Lower lobe of right lung (tissue), 2 donors: ENCODE measurements at places on chromosomes 5 and 9. TPM values are rescaled to one million over a fixed set of nuclear protein-coding genes. Genes with fewer than 3 reads are reported as not detected.

ANXA2R gene
- total RNA-seq = 4.4 TPM

GRCh38 chr5:65190328-65191053, 291.2 kb downstream of the ADAMTS6 start:
- DNase-seq = no peak

DNA sequence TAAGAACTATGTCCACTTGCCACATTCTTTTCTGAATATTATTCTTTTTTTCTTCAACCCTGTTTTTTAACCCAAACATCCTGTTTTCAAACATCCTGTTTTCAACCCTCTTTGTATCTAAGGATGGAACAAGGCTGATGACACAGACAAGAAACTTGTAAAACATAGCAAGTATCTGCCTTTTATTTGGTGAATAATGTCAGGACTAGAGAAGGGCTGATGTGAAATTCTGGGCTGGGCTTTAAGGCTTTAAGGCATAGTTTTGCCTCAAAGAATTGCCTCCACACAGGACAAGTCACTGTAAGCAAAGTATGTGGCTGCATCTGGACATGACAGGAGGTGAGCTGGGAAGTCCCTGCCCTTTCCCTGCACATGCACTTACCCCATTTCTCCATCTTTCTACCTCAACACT, 42.5 kb upstream of the RIC1 start:
- no peak for DNase-seq

- DNase-seq = no peak
These were observed 396.8 kb upstream of the NMUR2 start for GRCh38 chr5:152801886-152802285.

FAT2 gene
- 0.53 TPM for total RNA-seq

DNA sequence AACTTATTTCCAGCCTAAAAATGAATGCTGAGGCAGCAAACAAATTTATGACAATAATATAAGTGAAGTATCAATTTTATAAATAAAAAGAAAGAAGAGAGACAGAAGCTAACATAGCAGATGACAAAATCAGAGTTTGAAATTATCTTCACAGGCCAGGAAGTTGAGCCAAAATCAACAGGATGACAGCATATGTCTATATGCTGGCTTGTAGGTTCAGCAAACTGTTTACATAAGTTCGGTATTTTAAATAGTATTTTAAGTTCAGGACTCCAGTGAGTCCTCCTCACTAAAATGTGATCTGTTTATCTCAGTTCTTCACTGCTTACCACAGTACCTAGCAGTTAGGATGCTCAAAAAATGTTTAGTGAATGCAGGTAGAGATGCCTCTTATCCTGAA, 359.6 kb upstream of the SMC2 start:
- no peak for DNase-seq

GRCh38 chr5:34062419-34062818, 19.4 kb upstream of the C1QTNF3 start:
- DNase-seq = no peak

- peak; percentile 41 for DNase-seq
These were observed at the start of gene PCDHA13 for GRCh38 chr5:140881889-140882590. Gene PCDHA13 (plus strand): TSS chr5:140882124. CDS start chr5:140882269, 145 bp downstream.
